ENCODE measurements at places on chromosomes 6 and 20. TPM values are rescaled to one million over a fixed set of nuclear protein-coding genes. Genes with fewer than 3 reads are reported as not detected.

SPTLC3 gene
- total RNA-seq: 4.9 TPM

TCF21 gene
- 0.58 TPM for total RNA-seq

EFCAB8 gene
- total RNA-seq: not detected

CAGE1 gene
- not detected for total RNA-seq

RBCK1 gene
- 128 TPM for total RNA-seq

NMBR gene
- not detected for total RNA-seq

All from myometrial cell (primary cell).